NCI-H82 (cell line): ENCODE measurements at places on chromosomes 1 and 21.

GRCh38 chr1:222375701-222376100, 172.2 kb downstream of the HHIPL2 start:
- DNase-seq = no peak

GRCh38 chr21:26572702-26573381, at the start of gene CYYR1:
CYYR1 (minus strand) TSS chr21:26573286; CDS start chr21:26572940, 346 bp downstream.
- no peak for DNase-seq

GRCh38 chr1:192609110-192610079, 26.6 kb upstream of the RGS13 start:
- DNase-seq = no peak

DNA sequence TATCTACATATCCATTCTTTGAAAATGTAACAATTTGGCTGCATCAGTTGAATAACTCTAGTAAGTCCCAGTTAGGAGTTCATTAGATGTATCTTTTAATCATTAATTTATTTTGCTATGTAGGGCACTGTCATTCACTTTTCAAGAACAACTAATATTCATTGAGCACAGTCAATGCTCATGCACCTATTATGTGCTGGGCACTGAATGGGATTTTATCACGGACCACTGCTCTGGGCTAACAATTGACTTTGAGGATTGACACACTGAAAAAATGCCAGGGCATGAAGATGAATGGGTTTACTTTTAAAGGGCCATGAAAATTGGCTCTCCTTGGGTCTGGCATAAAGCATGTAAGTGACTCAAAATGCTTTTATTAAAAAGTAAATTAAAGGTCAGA, 375.2 kb downstream of the PLPP3 start:
- DNase-seq = no peak

GRCh38 chr1:231861541-231862481, 235.2 kb downstream of the DISC1 start:
- DNase-seq = no peak

GRCh38 chr1:224408294-224408590, 26.4 kb downstream of the WDR26 start:
- no peak for DNase-seq

DNA sequence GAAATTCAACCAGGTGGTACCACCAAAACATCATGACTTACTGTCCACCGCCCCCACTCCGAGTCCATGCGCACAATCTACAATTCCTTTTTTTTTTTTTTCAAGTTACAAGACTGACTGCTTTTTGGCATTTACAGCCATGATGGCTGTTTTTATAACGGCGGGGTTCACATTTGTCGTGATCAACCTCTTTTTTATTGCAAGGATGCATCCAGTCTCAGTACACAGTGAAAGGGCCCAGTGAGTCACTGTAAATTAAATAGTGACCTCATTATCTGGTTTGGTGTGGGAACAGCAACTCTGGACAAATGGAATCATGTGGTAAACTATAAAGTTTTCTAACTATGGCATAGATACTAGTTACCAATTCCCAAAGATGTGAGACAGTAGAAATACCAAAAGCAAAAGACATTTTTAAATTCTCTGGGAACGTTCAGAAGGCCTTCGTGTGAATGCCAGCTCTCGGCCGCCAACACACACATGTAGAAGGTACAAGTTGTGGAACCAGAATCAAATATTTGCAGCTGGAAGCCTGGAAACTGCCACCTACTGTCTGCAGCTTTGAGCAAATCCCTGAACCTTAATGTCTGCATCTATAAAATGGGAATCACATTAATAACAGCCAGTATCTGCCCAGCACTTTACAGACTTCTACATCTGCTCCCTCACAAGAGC, 4.9 kb downstream of the GLIS1 start:
- no peak for DNase-seq

DNA sequence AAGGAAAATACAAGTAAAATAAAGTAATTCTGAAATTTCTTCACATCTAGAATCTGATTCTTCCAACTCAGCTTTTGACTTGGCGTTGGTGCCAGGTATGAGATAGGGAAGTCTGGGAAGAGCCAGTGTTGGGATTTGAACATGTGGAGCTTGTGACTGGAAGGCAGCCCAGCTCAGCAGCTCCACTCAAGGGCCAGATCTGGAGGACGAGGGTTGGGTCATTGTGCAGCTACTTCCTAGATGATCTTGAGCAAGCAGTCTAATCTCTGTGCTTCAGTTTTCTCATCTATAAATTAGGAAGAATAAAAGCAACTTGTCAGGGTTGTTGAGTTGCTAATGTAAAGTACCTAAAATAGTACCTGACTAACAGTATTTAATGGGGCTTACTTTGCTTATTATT, 5.0 kb downstream of the ADARB1 start:
- DNase-seq = no peak

GRCh38 chr1:192846950-192847349, 38.1 kb downstream of the RGS2 start:
- no peak for DNase-seq

- no peak for DNase-seq
Measured at GRCh38 chr1:98939471-98939870, 65.2 kb downstream of the PLPPR5 start.

DNA sequence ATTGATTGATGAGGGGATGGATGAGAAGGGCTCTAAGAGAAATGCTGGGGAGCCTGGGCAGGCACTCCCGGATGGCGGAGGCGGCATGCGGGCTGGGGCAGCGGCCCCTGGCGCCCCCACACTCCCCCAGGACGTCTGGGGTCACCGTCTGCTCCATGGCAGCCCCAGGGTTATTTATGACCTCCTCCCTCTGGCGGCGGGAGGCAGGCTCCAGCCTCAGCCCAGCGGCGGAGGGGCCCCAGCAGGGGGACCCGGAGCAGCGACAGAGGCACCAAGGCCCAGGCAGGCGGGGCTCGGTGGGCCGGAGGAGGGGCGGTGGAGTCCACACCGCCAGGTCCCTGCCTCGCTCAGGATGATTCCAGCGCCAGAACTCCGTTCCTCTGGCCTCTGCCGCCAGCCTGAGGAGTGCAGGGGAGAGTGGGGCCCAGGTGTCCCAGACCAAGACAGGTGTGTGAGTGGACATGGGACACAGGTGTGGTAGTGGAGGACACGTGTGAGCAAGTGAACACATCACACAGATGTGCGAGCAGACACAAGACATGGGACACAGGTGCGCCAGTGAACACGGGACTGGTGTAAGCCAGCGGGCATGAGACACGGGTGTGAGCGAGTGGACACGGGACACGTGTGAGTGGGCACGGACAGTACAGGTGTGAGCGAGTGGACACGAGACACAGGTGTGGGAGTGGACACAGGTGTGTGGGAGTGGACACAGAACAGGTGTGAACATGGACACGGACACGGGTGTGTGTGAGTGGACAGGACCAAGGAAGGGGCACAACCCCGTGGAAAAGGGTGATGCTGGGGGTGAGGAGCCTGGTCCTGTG, 2.5 kb upstream of the SAMD11 start:
- peak; percentile 95 for DNase-seq

- DNase-seq = peak; percentile 15
Measured at GRCh38 chr1:165436994-165437393, 7.9 kb downstream of the RXRG start.

DNA sequence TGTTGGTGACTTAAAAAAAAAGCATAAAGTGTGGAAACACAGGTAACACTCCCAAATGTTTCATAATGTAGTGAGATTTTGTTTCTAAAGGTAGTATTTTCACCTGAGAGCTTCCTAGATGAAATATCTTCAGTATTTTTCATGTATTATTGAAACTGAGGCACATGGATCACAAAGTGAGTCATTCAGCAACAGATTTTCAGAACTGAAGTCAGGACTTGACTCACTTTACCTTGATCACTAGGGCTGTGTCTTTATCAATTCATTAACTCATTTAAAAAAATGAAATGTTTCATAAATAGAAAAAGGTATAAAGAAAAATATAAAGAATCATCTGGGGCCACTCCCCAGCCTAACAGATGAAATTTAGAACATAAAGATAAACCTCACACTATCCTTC, 66.5 kb upstream of the RCC1 start:
- no peak for DNase-seq

- no peak for DNase-seq
Measured at GRCh38 chr1:193011406-193011805, 47.8 kb downstream of the UCHL5 start.

- no peak for DNase-seq
Measured at GRCh38 chr1:226680653-226681052, 58.4 kb downstream of the ITPKB start.

DNA sequence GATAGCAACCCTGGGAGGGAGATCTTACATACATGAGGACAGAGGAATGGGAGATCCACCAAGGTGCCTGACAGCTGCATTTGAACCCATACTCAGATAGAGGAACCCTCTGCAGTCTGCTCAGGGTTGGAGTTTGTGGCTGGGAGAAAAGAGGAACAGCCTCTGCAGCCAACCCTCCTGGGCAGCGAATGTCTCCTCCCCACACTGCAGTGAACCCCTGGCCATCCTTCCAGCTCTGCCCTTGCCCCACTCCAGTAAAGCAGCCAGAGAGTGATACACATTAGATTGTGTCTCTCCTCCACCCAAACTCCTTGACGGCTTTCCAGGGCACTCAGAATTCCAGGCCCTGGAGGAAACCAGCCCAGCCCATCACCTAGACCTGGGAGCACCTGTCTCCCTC, 137.7 kb downstream of the RUNX1 start:
- no peak for DNase-seq

DNA sequence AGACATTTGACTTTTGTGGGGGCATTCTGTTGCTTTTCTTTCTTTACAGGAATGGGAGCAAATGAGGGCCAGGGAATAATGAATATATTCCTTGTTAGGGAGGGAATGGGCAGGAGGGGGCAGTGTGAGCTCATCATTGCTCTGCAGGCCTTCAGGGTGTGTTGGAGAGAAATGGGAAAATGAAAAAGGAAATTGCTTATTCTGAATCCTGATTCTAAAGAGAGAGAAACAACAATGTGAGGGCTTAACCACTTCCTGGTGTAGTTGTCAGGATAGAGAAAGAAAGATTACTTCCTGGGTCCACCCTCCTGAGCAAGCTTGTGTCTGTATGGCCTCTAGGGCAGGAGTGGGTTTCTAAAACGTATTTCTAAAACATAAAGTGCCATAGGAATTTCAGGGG, 28.3 kb downstream of the VANGL2 start:
- peak; percentile 57 for DNase-seq

GRCh38 chr1:196678510-196678884, 26.7 kb downstream of the CFH start:
- no peak for DNase-seq

- DNase-seq = no peak
Measured at GRCh38 chr1:179744401-179745130, 1.5 kb downstream of the FAM163A start.

DNA sequence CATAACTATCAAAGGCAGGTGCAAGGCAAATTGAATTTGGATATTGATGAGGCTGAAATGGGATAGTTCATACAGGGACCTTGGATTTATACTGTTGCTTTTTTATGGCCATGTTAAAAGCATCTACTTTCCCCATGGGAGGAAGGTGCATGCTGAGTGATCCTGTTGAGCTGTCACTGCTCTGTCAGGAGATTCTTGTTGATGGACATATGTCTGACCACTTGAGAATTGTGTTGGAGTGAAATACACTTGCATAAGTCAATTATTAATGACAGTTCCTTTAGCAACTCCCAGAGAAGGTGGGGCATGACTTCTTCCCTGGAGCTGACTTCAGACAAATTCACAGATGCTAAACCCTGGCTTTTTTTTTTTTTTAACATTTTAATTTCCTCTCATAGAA, 58.4 kb upstream of the DYNLT5 start:
- no peak for DNase-seq

- peak; percentile 36 for DNase-seq
Measured at GRCh38 chr1:83761167-83762038, 237.5 kb downstream of the TTLL7 start.

- no peak for DNase-seq
Measured at GRCh38 chr1:12630946-12631530, 12.8 kb upstream of the AADACL4 start.

GRCh38 chr1:71956613-71957285, 325.6 kb downstream of the NEGR1 start:
- no peak for DNase-seq

GRCh38 chr1:241068359-241068758, 288.6 kb downstream of the RGS7 start:
- no peak for DNase-seq

DNA sequence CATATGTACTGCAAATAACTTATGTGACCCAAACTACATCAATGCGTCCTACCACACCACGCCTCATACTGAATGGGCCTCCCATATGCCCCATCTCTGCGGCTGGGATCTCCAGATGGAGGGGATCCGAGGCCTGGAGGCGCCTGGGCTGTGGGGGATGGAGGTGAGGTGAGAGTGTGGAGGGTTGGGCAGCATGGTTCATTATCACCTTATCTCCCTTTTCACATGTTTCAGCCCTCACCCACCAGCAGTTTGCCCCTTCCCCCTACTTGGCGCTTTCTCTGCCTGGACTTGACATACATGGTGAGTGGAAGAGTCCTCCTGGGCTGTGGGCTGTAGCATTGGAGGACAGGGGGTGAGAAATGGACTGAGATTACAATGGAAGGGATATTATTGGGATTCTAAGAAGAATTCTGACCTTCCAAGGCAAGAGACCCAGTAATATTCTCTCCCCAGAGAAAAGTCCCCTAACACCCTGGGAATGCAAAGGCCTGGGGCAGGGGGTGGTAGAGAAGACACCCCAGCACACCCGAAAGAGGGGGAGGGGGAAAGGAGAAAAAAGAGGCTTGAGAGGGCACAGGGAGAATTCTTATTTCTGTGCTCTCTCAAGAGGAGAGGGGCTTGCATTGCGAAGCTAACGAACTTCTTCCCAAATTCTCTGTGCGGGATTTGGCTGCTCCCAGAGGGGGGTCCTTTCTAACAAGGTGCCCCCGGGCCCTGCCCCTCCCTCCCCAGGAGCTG, 61.4 kb downstream of the MEF2D start:
- peak; percentile 88 for DNase-seq

- DNase-seq = no peak
Measured at GRCh38 chr1:227586733-227587132, 23.4 kb downstream of the ZNF678 start.

- no peak for DNase-seq
Measured at GRCh38 chr1:230861970-230862595, 6.2 kb downstream of the C1orf198 start.

- no peak for DNase-seq
Measured at GRCh38 chr1:31901838-31902509, 36.2 kb downstream of the PTP4A2 start.

GRCh38 chr1:244346972-244347618, 104.6 kb downstream of the ADSS2 start:
- DNase-seq = no peak

DNA sequence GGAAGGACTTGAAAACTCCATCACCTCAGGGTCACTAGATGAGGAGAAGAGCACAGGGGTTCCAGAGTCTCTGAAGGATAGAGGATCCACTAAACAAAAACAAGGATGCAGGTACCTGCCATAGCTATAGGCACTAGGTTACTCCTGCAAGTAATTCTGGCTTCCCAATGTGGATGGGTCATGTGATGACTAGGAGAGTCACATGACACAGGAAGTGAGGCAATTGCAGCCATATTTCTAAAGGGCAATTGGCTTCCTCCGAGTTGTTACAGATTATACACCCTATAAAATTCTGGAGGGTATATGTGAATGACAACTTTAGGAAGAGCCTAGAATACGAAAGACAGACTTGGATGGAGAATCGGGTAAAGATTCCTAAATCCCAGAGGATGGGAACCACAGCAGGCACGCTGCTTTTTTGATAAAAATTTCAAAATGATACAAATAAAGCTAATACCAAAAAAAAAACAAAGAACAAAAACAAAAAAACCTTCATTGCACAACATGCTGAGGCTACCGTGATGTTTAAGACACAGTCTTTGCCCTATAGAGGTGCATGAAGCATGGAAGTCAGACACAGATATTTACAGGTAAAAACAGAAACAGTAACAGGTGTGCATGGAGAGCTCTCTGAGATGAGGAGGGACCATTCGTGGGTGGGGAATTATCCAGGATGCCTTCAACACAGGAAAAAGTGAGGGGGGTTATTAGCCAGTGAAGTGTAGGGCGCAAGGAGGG, 10.5 kb downstream of the MTX1 start:
- peak; percentile 89 for DNase-seq
